AG10803 (cell line): ENCODE measurements at places on chromosomes 2 and 18.

DNA sequence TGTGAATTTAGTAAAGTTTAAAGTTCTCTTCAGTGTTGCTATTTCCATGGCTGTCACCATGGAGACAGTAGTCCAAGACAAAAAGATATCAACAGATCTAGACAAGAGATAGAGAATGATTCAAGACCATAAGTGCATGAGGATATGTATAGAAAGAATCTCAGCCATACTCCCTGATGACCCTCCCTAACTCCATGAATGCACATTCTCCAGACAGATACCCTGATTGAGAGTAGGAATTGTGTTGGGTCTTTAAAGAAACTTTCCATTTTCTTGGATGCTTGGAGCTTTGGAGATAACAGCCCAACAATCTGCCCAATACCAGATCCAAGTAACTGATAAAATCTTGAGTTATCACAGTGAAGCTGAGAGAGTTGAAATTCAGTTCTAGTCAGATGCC, 1601.2 kb upstream of the CELF4 start:
- DNase-seq: no peak

- DNase-seq: peak; percentile 79
Observed at GRCh38 chr2:117958186-117958585, 55.7 kb downstream of the CCDC93 start.

- DNase-seq: no peak
Observed at GRCh38 chr18:37483984-37484819, 81.4 kb downstream of the CELF4 start.

GRCh38 chr18:6404834-6405233, 9.9 kb downstream of the L3MBTL4 start:
- no peak for DNase-seq

DNA sequence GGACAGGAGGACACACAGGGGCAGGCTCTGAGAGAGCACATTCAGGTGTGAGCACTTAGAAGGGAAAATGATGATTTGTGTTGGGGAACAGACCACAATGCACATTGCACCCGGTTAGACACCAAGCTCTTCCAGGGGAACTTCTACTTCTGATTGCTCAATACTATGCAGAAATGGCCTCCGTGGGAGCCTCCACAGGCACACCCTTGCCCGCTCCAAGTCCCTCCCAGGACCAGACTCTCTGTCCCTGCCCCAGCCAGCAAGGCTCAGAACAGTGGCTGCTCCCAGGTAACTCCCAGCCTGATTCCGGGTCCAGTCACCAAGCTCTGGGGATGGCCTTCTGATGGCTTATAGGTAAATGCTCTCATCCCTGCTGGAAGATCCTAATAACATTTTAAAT, 56.2 kb downstream of the BCL2L11 start:
- no peak for DNase-seq

GRCh38 chr2:108640731-108641130, 78.6 kb upstream of the RANBP2 start:
- peak; percentile 83 for DNase-seq

- DNase-seq: no peak
Observed at GRCh38 chr2:52933878-52934277, 833.7 kb upstream of the CHAC2 start.

GRCh38 chr2:10161961-10162441, 39.5 kb downstream of the RRM2 start:
- DNase-seq: no peak

DNA sequence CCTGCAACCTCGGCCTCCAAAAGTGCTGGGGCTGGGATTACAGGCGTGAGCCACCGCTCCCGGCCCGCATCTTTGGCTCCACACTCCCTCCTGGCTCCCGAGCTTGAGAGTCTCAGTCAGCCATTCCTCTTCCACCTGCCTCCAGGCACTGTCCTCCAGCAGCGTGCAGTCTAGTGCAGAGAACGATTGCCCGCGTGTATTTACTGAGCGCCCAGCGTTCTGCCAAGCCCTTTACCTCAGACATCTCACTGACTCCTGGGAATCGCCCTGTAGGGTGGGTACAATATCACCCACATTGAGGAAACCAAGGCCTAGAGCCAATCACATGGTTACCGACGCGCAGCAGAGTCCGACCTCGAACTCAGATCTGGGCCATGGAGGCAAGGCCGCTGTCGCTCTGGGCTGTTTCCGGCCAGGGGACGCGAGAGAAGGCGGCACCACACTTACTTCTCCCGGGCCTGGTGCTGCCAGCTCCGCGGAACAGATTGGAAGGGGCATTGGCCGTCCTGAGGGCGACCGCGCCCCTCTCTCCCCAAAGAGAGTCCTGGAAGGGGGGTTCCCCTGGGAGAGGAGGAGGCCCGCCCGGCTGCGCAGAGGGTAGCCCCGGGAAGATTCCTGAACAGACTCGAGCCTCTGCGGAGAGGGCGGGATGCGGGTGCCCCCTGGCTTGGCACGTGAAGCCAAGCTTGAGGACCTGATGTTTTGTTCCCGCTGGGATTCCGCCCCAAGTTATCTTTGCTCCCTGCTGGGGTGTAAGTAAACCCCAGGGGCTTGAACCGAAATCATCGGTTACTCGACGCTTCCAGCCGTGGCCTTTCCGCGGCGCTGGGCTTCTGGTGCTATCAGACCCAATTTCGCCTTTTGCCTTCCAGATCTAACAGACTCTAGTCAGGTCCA, 5.2 kb upstream of the DLX2 start:
- DNase-seq: no peak

DNA sequence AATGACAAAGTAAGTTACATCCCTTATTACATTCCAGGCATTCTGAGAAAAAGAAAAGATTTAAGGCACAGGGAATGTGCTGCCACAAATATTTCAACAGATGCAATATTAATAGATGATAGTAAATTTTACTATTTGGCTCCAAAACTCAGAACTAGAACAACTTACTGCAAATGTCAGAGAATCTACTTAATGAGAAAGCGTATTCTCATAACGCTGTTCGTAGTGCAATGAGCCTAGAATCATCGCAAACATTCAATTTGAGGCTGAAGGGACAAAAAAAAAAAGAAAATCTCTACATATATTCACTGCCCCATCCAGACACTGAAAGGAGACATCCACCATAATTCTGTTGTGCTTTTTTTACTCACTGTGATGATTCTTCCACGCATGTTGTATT, 272.1 kb upstream of the DOK6 start:
- DNase-seq: no peak

GRCh38 chr2:7773362-7774360, 856.4 kb downstream of the RNF144A start:
- DNase-seq: peak; percentile 72

DNA sequence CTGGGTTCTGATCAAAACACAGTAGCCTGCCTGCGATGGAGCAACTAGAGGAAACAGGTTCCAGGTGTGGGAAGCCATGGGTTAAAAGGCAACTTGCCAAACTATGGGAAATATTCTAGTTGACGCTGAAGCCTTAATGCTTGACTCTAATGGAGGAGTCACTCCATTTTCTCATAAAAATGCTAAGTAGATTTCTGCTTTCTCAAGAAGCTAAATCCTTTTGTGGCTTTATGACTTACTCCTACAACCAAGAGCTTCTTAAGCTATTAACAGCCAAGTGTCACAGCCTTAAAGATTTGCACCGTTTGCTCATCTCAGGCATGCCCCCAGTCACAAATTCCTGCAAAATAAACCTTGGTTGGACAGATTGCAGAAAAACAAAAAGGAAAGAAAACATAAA, 25.2 kb downstream of the ANKRD44 start:
- DNase-seq: no peak

GRCh38 chr18:5779922-5780321, 115.4 kb downstream of the TMEM200C start:
- no peak for DNase-seq

- DNase-seq: no peak
Observed at GRCh38 chr18:43310239-43310638, 32.9 kb upstream of the SYT4 start.

GRCh38 chr2:171319164-171319810, 114.5 kb downstream of the METTL8 start:
- DNase-seq: peak; percentile 28

DNA sequence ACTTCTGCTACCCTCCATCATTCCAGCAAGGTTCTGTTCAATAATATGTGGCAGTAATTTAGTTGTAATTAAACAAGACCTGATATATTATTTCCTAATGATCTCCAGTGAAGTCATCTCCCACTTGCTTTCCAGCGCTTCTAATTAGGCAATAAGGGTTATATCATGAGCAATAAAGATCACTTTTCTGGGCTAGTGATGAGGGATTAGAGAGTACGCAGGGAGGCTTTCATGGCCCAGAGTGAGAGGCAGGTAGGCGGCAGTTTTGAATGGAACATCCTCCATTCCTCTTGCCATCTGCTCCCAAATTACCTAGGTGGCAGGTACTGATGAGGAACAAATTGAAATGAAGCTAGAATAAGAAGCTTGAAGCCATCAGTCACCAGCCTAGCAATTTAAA, 358.1 kb upstream of the SYT4 start:
- DNase-seq: no peak

DNA sequence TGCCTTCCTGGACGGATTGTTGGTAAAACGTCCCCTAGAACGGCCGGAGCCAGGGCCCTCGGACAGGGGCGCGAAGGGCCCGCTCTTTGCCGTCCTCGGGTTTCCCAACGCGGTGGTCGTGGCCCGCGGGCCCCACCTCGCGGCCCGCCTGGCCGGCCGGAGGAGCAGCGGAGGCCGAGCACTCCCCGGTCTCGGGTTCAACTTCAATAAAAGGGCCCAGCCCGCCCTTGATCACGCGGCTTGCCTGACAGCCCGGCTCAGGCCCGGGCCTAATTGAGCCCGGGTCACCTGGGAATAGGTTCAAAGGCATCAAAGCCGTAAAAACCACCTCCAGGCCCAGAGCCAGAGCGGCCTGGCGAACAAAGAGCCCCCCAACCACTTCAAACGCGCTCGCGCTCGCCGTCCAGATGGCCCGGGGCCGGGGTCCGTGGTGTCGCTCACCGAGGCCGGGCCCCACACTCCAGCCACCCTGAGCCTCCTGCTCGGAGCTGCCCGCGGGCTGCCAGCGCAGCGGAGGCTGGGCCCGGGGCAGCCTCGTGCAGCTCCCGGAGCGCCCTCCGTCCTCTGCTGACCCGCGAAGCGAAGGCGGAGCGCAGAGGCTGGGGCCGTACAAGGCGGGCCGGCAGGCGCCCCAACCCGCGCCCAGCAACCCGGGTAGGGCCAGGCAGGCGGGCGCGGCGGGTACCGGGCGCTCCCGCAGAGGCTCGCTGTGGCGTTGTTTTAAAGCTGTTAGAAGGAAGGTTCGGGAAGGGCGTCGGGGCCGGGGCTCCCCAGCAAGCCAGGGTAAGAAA, 1.1 kb upstream of the TWIST2 start:
- DNase-seq: peak; percentile 49

DNA sequence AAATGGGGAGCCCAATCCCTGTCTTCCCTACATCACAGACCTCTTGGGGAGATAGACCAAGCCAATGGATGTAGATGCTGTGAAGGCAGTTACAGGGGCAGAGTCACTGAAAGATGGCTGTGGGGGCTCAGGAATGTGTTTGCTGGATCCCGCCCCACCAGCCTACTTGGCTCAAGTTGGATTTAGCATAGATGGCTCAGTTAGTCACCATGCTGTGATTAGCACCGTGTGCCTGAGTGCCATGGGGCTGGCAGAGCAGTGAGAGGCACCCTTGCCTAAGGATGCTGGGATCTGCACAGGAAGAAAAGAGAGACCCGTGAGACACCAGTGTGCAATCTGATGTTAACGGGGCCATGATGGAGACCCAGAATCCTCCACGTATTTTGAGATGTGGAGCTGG, 228.3 kb downstream of the DYSF start:
- DNase-seq: no peak

GRCh38 chr2:225030203-225030602, 12.1 kb downstream of the DOCK10 start:
- no peak for DNase-seq

DNA sequence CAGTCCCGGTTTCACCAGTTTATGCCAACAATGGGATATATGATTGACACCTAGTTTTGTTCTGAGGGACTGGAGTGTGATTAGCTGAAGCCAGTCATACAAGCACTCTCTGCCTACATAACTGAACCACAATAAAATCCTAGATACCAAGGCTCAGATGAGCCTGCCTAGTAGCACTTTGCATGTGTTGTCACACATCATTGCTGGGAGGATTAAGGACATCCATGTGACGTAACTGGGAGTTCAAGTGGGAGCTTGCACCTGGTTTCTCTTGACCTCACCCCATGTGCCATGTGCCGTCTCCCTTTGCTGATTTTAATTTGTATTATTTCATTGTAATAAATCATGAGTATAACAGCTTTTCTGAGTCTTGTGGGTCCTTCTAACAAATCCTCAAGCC, 90.3 kb downstream of the TMEM163 start:
- DNase-seq: no peak

DNA sequence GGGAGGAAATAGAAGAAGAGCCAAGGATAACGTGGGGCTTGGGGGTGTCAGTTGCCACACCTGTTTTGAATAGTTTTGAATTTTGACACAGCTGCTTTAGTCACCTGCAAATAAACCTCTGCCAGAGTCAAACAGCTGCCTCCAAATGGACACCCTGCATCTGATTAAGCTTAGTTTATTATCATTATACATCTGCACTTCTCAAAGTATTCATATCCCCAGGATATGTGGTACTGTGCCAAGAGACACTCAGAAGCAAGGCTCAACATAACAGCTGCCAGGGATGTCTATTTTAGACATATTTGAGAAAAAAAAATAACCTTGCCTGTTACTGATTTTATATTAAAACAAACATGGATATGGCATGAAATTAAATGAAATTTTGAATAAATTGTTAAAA, 122.5 kb upstream of the WDR75 start:
- no peak for DNase-seq

- DNase-seq: no peak
Observed at GRCh38 chr18:24368749-24369148, 28.9 kb downstream of the OSBPL1A start.

DNA sequence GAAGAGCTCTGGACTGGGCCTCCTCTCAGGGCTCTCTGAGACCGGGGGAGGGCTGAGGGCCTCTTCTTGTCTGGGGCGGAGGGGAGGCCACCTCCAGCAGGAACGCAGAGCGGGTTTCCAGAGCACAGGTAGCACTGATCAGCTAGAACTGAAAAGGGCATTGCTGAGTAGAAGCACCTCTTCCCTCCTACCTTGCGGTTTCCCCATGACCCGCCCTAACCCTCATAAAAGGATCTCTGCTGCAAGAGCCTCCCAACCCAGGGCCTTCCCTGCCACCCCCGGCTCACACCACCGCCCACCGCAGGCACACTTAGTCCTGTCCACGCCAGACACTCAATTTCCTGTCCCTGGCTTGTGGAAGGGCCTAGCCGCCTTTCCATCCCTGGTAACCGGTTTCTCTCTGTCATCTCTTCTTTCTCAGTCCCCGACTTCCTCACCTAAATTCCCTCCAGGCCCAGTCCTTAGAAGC, 966 bp downstream of the ADCY3 start:
- peak; percentile 31 for DNase-seq

DNA sequence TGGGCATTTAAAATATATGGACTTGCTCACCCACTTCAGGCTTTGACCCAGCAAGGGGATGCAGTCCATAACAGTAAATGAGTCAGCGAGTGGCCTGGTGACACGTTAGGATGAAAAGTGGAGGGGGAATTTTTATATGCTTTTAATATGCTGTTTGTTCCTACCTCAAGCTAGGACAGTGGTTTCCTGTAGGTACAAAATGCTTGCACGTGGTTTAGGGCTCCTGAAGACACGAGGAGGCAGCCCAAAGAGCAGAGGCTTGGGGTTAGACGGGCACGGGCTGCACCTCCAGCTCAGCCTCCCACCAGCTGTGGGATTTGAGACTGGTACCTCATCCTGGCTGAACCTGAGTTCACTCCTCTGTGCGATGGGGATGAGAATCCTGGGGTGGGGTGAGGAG, 306.2 kb upstream of the CXCR4 start:
- no peak for DNase-seq
